GM23338 (cell line): ENCODE measurements at places on chromosomes 16 and 17. TPM values are rescaled to one million over a fixed set of nuclear protein-coding genes. Genes with fewer than 3 reads are reported as not detected.

- H3K4me3 ChIP-seq = no peak overlapping the region
- DNase-seq = no peak
- peaks cover 20% of the 10 kb centered on the region for H3K27me3 ChIP-seq
Measured at GRCh38 chr17:78998311-78999055, 11.1 kb downstream of the CANT1 start.

DNA sequence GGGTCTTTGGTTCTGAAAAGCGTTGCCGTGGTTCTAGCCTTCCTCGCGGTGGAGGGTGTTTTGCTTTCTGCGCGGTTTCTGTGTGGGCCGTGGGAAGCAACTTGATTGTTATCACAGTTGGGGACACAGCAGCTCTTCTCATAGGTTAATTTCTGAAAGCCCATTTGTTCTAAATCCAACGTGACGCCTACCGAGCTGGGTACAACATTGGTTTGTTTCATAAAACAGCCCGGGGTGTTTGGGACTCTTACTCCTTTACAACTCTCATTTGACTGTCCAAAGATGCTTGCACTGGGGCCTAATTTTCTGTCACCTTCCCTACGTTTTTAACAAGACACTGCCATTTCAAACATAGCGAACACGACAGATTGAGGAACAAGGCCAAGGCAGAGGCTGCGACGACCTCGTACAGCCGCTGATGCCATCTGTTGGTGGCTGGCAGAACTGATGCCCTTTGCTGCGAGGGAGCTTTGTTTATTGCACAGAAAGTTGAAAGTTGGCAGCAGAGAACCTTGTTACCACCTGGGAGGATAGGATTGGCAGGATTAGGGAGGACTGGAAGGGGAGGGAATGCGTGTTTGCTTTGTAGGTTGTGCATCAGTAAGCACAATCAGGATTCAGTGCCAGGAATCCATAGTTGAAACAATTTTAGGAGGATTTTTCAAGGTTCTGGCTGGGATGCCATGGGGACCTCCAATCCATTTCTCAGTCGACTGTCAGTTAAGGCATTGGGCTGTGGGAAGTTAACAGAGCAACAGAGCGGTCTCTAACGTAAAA lies 98.3 kb downstream of the PITPNC1 start:
- H3K4me1 ChIP-seq = peaks cover 28% of the 10 kb centered on the region
- no peak overlapping the region for H3K4me3 ChIP-seq
- peak; percentile 89 for DNase-seq
- no peaks in the 10 kb centered on the region for H3K27me3 ChIP-seq
- H3K27ac ChIP-seq = peak overlapping the region; percentile 84
- no peaks in the 10 kb centered on the region for H3K36me3 ChIP-seq

DNA sequence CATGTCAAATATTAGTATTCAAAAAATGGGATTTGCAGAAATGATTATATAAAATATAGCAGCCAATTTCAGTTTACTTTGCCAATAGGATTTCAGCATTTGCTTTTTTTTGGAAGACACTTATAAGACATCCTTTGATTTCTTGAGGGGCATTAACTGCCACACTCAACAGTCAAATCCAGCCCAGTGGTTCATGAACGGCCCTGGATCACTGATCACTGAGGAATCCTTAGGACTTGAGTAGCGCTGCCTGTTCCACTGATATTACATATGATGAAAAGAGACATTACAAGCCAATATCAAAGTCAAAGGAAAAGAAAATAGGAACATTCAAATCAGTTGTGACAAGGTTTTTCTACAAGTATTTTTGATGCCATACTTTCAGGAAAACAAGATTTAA lies 21.0 kb upstream of the YWHAE start:
- no peak overlapping the region for H3K27ac ChIP-seq
- H3K4me3 ChIP-seq = no peak overlapping the region
- no peaks in the 10 kb centered on the region for H3K27me3 ChIP-seq
- no peaks in the 10 kb centered on the region for H3K4me1 ChIP-seq
- peaks cover 22% of the 10 kb centered on the region for H3K36me3 ChIP-seq

DNA sequence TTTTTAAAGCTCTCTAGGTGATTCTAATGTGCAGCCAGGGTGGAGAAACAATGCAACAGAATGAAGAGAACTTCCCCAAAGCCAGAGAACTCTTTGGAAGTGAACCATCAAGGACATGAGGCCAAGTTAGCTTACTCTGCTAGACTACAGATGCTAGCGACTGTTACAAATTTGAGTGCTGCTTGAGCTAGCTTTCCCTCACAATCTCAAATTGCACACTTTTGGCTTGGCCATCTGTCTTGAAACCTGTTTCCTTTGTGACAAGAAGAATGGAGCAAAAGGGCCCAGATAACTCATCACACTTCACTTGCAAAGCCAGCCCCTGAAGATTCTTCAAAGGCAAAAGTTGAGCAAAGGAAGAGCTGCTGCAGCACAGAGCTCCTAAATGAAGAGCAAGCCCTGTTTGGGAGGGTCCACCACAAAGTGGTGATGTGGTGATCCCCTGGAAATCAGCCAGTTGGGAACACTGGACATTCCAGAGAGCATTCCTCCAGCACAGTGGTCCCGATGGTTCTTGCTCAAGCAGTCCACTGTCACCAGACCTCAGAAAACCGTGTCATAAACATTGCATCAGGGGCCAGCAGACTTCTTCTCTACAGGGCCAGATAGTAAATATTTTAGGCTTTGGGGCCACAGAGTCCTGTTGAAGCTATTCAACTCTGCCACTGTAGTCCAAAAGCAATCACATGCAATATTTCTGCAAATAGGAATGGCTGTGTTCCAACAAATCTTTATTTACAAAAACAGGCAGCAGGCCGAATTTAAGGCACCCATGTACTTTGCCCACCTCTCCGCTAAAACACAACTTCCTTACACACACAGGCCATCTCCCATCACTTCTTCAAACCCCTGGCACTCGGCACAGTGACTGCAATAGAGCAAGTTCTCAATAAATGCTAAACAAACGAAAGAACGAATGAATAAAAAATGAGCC lies 21.2 kb downstream of the SLC39A11 start:
- H3K27ac ChIP-seq = no peak overlapping the region
- no peak overlapping the region for H3K4me3 ChIP-seq
- H3K27me3 ChIP-seq = no peaks in the 10 kb centered on the region

DNA sequence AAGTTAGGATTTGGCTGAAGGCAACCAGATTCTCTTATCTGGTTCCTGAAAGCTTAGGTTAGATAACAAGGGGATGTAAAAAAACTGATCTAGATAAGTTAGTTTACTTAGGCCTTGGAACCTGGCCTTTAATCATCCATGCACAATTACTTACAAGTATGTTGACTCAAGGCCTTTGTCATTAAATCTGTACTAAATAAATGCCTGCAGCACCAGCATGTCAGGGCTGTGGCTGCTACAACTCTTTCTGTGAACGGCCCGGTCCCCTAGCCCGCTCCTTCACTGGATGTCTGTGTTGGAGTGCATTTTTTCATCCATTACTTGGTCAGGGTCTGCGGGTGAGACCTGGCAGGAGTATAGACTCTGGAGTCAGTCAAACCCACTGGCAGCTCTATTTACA lies 48.4 kb upstream of the ALDH3A1 start:
- no peaks in the 10 kb centered on the region for H3K4me1 ChIP-seq
- H3K27me3 ChIP-seq = no peaks in the 10 kb centered on the region
- peaks cover 8% of the 10 kb centered on the region; the same call in 1 of the 2 replicates for H3K36me3 ChIP-seq
- no peak overlapping the region for H3K4me3 ChIP-seq

DNA sequence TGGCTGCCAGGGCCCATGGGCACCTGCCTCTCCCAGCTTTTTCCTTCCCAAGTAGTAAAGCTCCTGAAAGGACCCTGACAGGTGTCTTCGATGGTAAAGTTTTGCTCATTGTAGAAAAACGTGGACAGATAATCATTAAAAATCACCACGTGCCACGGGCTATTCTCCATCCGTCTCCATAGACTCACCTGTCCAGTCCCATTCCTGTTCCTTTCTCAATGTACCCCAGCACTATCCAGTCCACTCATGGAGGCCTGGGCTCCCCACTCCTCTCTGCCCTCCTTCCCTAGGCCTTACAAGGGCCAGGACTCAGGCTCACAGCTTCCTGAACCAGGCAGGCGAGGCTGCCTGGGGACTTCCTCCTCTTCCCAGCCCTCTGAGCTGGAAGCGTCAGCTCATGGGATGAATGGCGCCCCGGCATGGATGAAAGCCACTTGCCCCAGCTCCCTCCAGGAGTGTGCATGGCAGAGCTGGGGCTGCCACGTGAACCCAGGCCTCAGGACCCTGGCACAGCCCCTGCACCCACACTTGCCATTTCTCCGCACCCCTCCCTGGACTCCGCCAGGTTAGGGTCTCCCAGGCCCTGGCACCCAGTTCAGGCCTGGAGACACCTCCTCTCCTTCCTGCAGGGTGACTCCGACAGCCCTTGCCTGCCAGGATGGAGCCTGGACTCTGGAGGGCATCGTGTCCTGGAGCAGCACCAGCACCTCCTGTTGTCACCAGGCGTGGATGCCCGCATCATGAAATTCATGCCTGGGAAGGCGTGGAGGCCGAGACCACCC lies 8.8 kb downstream of the CTRB1 start:
- H3K4me1 ChIP-seq = no peaks in the 10 kb centered on the region
- H3K27me3 ChIP-seq = no peaks in the 10 kb centered on the region
- peak; percentile 43 for DNase-seq

DNA sequence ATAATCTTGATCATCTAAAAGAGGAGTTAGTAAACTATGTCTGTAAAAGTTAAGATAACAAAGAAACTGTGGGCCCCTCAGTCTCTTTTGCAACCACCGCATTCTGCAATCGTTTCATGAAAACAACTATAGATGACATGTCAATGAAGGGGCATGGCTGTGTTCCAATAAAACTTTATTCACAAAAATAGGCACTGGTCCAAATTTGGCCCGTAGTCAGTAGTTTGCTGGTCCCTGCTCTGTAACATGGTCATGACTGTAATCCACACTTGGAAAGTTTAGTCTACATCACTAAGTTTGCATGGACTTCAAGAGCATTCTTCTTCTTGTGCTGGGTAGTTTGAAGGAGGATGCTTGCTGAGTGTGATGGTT lies 299.3 kb upstream of the PSMD7 start:
- no peak for DNase-seq
- H3K4me3 ChIP-seq = no peak overlapping the region
- H3K4me1 ChIP-seq = no peaks in the 10 kb centered on the region
- no peaks in the 10 kb centered on the region for H3K27me3 ChIP-seq
- H3K27ac ChIP-seq = no peak overlapping the region

DNA sequence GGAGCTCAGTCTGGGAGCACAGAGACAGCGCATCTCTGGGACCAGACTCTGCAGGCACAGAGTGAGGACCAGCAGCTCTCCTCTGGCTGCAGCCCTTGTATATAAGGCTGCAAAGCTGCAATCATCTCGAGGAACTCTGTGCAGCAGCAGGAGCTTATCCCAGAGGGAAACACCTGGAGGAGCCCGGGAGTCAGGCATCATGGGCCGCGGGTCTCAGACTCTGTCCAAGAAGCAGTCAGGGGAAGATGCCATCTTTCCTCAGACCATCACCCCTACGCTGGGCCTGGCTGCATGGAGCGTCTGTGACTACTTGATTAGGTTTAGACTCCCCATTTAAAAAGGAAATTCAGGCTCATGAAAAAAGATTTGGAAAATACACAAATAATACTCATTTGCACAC lies 122.0 kb downstream of the IRF8 start:
- no peak for DNase-seq
- no peaks in the 10 kb centered on the region for H3K4me1 ChIP-seq
- H3K27me3 ChIP-seq = no peaks in the 10 kb centered on the region
- H3K36me3 ChIP-seq = no peaks in the 10 kb centered on the region

- no peak for DNase-seq
- H3K27me3 ChIP-seq = no peaks in the 10 kb centered on the region
- no peaks in the 10 kb centered on the region for H3K36me3 ChIP-seq
- no peak overlapping the region for H3K27ac ChIP-seq
Measured at GRCh38 chr17:48225725-48226567, 118.4 kb downstream of the SNX11 start.

The CRISPLD2 gene
- 6.0 and 8.3 TPM in 2 replicates for total RNA-seq

The PAQR4 gene
- total RNA-seq = 17.7 and 29.3 TPM in 2 replicates

The CCL8 gene
- total RNA-seq = not detected in 2 replicates

The TP53TG3F gene
- not detected in 2 replicates for total RNA-seq
